Kidney (tissue), 22 donors: ENCODE measurements at places on chromosomes 1 and 21.
A peak's percentile ranks its signal among the peaks of the same experiment; 100 is the strongest.

- DNase-seq, result peak; percentile 90
These were observed 344.3 kb downstream of the MATN1 start for GRCh38 chr1:30378991-30379581.

- DNase-seq, result no peak
These were observed 259.5 kb upstream of the CHRM3 start for GRCh38 chr1:239126884-239127283.

DNA sequence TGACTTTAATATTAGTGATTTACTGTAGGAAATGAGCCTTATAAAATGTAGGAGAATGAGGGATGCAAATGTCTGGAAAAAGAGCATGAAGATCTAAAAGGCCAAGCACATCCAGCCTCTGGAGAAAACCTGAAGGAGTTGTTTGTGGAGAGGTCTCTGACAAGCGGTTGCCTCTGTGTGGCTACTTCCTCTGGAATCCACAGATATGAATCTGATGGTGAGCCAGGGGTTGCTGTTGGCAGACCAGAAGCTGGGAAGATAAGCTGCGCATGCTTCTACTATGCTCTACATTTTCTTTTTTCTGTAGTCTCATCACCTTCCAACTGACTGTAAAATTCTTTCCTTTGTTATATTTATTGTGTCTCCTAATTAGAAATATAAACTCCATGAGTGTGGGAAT is 248.6 kb downstream of the OLFM3 start:
- DNase-seq, result no peak

- no peak for DNase-seq
These were observed 15.1 kb downstream of the GJA5 start for GRCh38 chr1:147745271-147745670.

GRCh38 chr21:15730484-15731242 is 881 bp downstream of the USP25 start:
- DNase-seq, result peak; percentile 64

GRCh38 chr21:41396558-41397075 is 29.4 kb upstream of the MX1 start:
- peak; percentile 41 for DNase-seq

GRCh38 chr1:103509250-103509649 is 16.2 kb upstream of the RNPC3 start:
- no peak for DNase-seq

GRCh38 chr1:152565115-152565514 is 1.5 kb downstream of the LCE3E start:
- DNase-seq, result no peak

GRCh38 chr21:43645136-43645891 is 14.0 kb downstream of the HSF2BP start:
- DNase-seq, result peak; percentile 54

DNA sequence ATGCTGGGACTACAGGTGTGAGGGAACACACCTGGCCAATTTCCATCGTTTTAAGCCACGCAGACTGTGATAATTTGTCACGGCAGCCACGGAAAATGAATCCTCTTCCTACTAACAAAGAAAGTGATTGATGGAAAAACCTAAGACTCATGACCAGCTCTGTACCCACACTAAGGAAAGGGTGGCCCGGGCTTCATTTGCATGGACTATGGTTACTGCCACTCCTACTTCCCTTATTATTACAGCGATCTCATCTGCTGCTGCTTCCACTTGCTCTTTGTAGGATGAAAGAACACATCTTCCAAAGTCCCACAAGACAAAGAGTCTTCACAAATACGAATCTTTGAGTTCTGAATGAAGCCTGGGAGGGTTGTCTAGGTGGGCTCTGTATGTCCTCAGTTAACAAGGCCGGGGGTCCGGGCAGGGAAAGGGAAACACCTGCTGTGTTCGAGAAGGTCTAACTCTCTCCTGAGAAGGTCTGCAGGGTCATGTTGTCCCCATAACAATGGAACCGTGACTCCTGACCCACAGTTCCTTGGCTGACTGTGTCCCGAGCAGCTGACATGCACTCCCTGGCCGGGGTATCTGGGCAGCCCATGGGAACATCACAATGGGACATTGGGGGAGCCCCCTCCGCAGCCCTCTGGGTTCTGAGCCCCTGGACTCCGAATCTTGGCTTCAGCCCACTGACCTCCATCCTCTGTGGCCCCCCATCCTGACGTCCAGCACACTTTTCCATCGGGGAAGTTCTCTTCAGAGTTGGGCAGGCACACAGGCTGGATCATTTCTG is 13.3 kb upstream of the TFF1 start:
- no peak for DNase-seq

- DNase-seq, result no peak
These were observed 36.4 kb downstream of the SLC2A7 start for GRCh38 chr1:8989821-8990220.

- peak; percentile 70 for DNase-seq
These were observed 376 bp downstream of the GBP1 start for GRCh38 chr1:89064632-89065031.

DNA sequence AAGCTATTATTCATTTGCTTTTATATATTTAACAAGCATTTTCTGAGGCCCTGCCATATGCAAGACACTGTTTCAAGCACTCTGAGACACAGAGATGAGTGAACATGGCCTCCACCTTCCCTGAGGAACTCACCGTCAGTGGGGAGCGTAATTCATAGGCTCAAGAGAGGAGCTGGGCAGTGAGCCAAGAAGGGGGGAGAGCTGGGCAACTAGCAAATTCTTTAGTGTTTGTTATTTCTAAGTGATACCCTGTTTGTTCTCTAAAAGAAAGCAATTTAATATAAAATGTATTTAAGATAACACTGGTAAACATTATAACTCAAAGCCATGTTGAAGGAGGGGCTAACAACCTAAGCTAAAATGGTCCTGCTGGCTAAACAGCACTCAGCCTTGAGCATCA is 119.2 kb upstream of the NGF start:
- DNase-seq, result peak; percentile 29

DNA sequence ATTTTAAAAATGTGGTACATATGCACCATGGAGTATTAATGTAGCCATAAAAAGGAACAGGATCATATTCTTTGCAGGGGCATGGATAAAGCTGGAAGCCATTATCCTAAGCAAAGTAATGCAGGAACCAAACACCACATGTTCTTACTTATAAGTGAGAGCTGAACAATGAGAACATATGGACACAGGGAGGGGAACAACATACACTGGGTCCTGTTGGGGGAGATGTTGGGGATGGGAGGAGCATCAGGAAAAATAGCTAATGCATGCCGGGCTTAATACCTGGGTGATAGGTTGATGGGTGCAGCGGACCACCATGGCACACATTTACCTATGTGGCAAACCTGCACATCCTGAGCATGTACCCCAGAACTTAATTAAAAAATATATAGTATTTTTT is 352.5 kb upstream of the KAZN start:
- no peak for DNase-seq

DNA sequence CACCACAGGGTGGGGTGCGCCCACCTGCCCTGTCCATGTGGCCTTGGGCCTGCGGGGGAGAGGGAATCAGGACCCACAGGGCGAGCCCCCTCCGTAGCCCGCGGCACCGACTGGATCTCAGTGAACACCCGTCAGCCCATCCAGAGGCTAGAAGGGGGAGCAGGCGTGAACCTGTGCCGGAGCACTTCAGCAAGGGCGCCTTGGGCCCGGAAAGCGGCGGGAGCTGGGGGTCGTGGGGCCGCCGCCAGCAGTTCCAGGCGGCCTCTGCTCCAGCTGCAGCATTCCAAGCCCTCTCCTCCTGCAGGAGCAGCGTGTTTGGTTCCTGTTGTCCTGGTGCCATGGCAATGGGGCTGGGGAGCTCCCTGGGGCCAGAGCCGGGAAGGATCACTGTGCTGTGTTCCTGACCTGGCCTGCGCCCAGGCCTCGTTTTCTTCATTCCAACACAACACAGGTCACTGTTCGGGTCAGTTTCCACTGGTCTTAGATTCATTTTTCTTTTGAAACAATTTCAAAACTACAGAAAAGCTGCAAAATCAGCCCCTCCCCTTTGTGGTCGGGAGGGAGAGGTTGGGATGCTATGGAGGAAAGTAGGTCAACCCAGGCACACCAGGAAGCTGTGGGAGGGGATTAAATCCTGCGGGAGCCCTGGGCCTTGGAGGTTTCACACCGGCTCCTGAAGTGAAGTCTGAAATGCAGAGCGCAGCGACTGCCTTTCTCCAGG is 18.8 kb downstream of the SLX9 start:
- DNase-seq, result peak; percentile 73

GRCh38 chr1:198158735-198159589 is 2.2 kb downstream of the NEK7 start:
- DNase-seq, result peak; percentile 97

- no peak for DNase-seq
These were observed 34.1 kb downstream of the RGSL1 start for GRCh38 chr1:182484067-182484466.

DNA sequence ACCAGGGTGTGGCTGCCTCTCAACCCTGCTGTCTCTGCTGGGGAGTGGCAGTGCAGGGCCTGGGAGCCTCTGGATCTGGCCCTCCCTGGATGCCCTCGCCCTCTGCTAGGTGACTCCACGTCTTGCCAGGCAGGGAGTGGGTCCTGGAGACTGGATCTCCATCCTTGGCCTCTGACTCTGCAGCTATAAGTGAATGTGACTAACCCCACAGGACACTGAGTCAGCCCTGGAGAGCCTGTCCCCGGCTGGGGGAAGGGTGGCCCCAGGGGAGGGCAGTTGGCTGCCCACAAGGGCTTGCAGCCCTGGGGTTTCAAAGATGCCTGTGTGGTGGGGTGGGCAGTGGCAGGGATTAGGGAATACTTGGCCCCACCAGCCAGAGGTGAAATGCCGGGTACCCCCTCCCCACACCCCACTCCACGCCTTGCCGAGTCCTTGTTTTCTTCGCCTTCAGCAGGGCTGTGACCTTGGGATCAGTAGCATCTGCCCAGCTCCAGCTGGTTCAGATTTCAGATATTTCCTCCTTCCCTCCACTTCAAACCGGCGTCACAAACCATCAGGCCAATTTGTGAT is 1.9 kb upstream of the MYBPH start:
- DNase-seq, result no peak

GRCh38 chr1:240693036-240693435 is 81.1 kb upstream of the GREM2 start:
- no peak for DNase-seq

- DNase-seq, result no peak
These were observed 53.9 kb upstream of the CACNA1E start for GRCh38 chr1:181429462-181429861.

DNA sequence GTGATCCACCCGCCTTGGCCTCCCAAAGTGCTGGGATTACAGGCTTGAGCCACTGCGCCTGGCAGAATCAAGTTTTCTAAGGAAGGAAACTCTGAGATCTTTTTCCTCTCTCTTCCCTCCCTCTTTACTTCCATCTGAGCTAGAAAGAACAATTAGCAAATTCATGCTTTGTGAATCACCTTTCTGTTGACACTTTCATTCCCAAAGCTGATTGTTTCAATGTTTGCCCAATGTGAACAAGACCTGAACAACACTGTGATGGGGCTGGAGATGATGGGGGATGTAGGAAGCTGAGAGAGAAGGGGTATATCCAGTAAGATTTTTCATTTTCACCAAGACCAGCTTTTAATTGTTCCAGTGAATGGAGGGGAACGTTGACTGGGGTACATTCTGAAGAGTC is 5.7 kb upstream of the TENT5B start:
- DNase-seq, result no peak

GRCh38 chr1:209404577-209404976 is 178.9 kb upstream of the CAMK1G start:
- no peak for DNase-seq

- DNase-seq, result no peak
These were observed 16.9 kb upstream of the BTG2 start for GRCh38 chr1:203288400-203288799.

GRCh38 chr1:182595641-182596240 is 6.7 kb upstream of the RNASEL start:
- DNase-seq, result peak; percentile 68

GRCh38 chr1:95793893-95794292 is 559.9 kb downstream of the RWDD3 start:
- DNase-seq, result no peak

DNA sequence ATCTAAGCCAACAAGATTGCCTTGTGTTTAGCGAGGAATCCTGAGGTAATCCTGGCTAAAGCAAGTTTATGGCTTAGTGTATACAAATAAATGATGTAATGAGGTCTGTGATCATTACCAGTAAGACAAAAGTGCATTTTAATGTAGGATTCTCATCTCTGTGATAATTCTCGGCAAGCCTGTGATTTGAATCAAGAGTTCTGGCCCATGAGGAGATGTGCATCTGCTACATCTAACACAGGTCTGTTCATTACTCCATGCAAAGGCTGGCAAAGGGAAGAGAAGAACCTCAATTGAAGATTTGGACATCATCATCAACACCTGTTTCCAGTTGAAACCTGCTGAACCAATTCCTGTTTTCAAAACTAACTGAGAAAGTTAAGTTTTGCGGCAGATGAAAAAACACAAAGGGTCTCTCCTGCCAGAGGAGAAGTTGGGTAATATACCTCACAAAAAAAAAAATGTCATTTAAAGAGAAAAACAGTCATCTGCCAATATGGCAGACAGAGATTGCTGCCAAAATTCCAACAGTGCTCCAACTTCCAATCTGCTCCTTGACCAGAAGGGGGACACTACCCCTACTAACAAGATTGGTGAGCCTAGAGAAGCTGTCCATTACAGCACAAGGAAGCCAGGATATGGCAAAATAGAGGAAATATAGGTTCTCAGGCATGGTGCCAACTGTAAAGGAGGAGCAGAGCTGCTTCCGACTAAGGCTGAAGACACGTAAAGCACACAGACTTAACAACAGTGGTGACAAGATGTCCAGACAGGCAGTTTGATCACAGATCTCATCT is 453.7 kb downstream of the TTLL7 start:
- DNase-seq, result no peak

- no peak for DNase-seq
These were observed 318.1 kb downstream of the KCNH1 start for GRCh38 chr1:210815641-210816550.

- no peak for DNase-seq
These were observed 142.4 kb downstream of the TLR5 start for GRCh38 chr1:223000632-223001031.

GRCh38 chr1:25036117-25036546 is 106.1 kb upstream of the RUNX3 start:
- no peak for DNase-seq

- no peak for DNase-seq
These were observed 536.0 kb downstream of the LMO4 start for GRCh38 chr1:87864676-87865075.

- DNase-seq, result peak; percentile 77
These were observed 176.1 kb upstream of the TMEM51 start for GRCh38 chr1:14977338-14977931.

DNA sequence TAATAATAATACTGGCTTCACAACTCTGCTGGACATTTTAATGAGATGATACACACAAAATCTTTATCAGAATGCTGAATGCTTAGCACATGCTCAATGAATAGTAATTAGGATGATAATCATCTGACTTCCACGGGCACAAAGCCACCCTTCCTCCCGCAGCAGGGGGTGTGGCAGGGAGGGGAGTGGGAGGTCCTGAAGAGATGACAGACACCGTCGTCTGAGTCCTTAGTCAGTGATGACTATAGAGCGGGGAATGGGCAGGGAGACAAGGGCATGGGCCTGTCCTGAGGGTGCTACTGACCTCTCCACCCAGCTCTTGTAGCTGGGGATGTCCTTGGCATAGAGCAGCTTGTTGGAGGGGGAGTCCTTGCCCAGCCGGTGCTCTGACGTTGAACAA is 117.6 kb upstream of the CD34 start:
- no peak for DNase-seq
